Right ventricle myocardium superior (tissue), 1 donor: ENCODE measurements at places on chromosomes 7 and 10. TPM values are rescaled to one million over a fixed set of nuclear protein-coding genes. Genes with fewer than 3 reads are reported as not detected.

Gene UPK3B
- 0.22 TPM for total RNA-seq

Gene EPHB6
- 2.6 TPM for total RNA-seq

Gene TFEC
- 1.2 TPM for total RNA-seq

Gene FKBP6
- total RNA-seq, result not detected

Gene RAB11FIP2
- total RNA-seq, result 9.4 TPM

Gene UBN2
- 11.9 TPM for total RNA-seq

Gene SSC4D
- total RNA-seq, result 0.97 TPM

Gene ADAM22
- 1.3 TPM for total RNA-seq

Gene ESYT2
- 43.8 TPM for total RNA-seq

Gene RUFY2
- 6.7 TPM for total RNA-seq

DNA sequence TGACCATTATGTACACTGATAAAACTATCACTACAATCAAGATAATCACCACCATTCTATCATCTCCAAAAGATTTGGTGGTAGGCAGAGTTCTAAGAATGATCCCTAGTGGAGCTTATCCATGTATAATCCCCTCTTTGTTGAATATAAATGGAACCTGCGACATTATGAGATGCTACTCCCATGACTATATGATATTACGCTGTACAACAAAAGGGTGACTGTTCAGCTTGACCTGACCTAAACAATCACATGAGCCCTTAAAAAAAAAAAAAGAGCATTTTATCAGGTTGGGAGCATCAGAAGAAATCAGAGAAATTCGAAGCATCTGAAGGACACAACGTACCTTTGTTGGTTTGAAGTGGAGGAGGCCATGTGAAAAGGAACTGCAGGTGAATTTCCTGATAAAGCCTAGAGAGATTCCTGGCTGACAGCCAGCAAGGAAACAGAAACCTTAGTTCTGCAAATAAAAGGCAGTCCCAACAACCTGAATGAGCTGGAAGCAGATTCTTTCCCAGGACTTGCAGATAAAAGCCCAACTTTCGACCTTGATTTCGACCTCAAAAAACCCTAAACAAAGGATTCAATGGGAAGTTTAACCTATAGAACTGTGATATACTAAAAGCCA is 270.7 kb downstream of the ADRA2A start:
- no peak for DNase-seq

- peak; percentile 17 for DNase-seq
Observed at GRCh38 chr7:2926896-2927405, 82.8 kb upstream of the GNA12 start.

DNA sequence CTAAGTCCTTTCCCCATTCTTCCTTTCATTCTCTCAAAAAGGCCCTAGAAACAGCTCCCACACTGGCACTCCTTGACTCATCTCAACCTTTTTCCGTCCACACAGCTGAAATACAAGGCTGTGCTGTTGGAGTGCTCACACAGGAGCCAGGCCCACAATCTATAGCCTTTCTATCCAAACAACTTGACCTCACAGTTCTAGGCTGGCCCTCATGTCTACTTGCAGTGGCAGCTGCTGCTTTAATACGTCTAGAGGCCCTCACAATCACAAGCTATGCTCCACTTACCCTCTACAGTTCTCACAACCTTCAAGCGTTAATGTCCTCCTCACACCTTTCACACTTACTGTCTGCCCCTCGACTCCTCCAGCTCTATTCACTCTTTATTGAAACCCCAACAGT is 12.0 kb upstream of the LRRC61 start:
- DNase-seq, result no peak

GRCh38 chr10:117346574-117346973 is 28.7 kb downstream of the PDZD8 start:
- no peak for DNase-seq

DNA sequence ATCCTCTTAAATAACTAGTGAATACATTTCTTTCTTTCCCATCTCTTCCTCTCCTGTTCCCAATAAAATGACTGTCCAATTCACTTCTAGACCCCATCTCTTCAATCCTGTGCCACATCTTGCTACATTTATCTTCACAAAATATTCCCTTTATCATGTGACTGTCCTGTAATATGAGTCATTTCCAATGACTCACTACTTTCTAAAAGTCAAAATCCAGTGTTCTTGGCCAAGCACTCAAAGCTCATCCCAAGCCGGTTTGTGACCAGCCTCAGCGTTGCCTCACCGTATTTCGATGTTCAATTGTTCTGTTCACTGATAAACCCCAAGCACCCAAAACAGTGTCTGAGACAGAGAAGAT is 104.7 kb downstream of the PARD3 start:
- no peak for DNase-seq

- no peak for DNase-seq
Observed at GRCh38 chr7:134899729-134900128, 86.6 kb upstream of the AGBL3 start.

DNA sequence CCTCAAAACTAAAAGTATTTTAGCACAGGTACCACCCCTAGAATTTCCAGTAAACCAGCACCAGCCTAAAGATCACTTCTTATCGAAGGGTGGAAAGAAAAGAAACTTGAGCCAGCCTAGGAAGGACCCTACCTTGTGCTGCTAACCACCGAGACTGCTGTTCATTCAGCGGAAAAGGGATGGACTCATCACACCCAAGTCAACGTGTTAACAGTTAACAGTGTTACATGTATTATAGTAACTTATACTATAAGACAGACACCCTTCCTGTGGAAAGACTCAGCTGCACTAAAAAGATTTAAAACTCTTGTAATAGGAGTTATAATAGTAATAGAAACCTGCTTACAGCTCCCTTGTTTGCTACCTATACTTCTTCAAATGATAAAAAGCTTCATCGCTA is 39.8 kb downstream of the MINDY4 start:
- DNase-seq, result no peak

GRCh38 chr7:5425507-5426225 is 2.0 kb upstream of the TNRC18 start:
- DNase-seq, result peak; percentile 81

DNA sequence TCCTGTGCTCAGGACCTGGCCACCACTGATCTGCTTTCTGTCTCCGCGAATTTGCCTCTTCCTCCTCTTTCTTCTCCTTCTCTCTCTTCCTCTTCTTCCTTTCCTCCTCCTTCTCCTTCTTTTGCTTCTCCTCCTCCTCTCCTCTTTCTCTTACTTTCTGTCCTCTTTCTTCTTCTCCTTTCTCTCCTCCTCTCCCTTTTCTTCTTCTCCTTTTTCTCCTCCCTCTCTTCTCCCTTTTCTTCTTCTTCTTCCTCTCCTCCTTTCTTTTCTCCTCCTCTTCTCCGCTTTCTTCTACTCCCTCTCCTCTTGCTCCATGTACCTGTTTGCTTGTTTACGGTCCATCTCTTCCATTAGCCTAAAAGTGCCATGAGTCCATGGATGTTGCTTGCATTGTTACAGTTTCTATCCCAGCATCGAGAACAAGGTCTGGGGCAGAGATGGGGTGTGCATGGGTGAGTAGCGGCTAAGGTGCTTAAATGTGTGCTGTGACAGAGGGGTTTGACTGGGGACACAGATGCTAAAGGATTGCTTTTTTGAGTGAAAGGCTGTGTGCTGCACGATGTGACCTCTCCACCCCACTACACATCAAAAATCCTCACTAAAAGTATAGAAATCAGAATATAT is 7.7 kb downstream of the SH2D4B start:
- DNase-seq, result no peak

- DNase-seq, result no peak
Observed at GRCh38 chr7:92259610-92260247, 14.0 kb downstream of the ANKIB1 start.

DNA sequence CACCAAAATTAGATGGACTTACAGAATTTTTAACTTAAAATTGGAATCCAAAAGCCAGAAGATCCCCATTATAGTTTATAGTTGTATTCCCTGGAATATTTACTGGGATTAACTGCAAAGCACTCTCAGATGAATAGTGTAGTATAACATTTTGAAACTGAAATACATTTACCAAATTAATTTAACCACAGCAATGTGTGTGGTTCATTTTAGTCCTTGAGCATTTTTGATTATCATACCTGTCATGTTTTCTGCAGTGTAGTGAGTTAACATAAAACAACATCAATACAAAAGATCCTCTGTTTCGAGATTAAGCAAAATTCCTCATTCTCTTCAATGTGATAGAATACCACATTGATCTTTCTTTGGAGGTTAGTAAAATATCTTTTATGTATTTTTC is 3.7 kb downstream of the VIM start:
- no peak for DNase-seq

DNA sequence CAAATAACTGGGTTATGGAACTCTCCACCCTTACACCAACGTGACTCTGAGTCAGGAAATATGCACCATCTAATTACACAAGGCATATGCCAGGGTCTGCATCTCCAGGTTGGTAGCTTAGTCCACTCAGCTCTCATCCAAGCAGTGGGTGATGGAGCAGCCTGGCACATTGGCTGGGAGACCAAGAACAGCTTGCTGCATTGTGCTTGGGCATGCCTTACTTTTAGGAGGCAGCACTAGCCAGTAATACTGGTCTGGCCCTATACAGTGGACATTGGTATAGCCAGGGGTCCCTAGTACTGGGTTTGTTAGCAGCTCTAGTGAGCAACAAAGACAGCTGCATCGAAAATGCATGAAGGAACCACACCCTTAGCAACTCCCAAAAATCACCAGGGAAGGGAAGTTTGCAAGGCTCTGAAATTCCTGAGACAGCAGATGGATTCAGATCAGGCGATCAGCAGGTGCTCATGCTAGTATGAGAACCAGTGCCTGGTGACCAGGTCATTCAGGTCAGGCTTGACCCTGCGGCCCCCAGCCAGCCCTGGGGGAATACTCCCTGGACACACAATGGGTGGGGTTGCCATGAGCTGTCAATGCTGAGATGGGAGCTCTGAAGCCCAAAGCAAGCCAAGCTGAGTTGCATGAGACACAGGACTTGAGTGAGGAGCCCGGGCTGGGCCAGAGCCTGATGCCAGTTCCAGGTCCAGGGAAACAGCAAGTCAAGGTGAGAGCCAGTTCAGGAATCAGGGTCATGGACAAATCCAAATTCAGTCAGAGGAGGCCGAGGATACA is 217.9 kb upstream of the ZMIZ1 start:
- DNase-seq, result no peak

DNA sequence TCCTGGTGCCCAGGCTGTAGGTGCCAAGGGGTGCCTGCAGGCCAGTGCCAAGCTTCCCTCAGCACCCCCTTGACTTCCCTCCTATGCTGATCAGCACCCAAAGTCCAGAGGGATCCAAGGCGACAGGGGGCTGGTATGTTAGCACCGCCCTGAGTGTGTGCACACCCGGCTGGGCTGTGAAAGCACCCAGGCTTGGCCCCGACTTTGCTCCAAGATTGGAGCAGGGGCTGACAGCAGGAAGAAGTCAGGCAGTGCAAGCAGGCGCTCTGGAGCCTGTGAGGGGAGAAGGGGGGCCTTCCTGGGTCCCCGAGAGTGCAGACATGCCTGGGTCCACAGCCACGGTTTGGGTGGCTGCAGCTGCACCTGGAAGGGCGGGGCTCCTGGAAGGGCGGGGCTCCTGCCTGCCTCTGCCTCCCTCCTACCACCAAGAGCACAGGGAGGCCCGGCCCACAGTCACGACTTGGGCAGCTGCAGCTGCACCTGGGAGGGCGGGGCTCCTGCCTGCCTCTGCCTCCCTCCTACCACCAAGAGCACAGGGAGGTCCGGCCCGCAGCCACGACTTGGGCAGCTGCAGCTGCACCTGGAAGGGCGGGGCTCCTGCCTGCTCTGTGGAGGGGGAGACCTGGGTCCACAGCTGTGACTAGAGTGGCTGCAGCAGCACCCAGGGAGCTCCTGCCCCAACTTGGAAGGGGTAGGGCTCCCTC is 30.2 kb upstream of the ZMYND11 start:
- DNase-seq, result no peak

GRCh38 chr7:20284003-20284770 is 46.5 kb upstream of the ITGB8 start:
- no peak for DNase-seq

DNA sequence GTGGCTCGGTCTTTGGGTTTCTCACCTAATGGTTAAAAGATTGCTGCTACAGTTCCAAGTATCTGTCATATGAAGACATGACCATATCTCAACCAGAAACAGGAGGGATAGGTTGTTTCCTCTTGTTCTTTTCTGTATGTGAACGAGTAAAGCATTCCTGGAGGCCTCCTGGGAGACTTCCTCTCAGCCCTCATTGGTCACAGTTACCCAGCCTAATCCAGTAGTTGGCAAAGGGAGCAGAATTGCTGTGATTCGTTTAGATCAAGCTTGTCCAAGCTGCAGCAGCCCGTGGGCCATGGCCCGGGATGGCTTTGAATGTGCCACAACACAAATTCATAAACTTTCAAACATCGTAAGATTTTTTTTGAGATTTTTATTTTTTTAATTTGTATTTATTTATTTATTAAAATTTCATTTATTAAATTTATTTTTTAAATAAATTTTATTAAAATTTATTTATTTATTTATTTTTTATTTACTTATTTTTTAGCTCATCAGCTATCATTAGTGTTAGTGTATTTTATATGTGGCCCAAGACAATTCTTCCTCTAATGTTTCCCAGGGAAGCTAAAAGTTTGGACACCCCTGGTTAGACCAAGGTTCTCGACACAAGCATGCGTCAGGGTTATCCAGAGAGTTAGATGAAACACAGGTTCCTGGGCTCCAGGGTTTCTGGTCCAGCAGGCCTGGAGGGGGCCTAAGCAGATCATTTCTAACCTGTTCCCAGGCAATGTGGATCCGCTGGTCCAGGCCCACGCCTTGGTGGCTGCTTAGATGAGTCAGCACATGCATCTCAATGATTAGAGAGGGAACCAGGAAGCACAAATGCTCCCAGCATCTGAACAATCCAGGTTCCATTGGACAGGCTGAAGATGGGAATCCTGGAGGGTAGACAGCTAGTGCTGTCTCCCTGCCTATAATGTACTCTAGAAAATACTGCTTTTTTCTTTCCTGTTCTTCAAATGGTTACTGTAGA is 25.6 kb downstream of the CDC123 start:
- DNase-seq, result no peak

GRCh38 chr7:26675143-26675887 is 189.1 kb downstream of the SKAP2 start:
- no peak for DNase-seq

GRCh38 chr10:12067336-12067735 is 1.4 kb upstream of the DHTKD1 start:
- no peak for DNase-seq

- DNase-seq, result no peak
Observed at GRCh38 chr10:88676283-88677060, 12.2 kb downstream of the LIPF start.

- DNase-seq, result no peak
Observed at GRCh38 chr10:52187521-52188258, 126.4 kb upstream of the DKK1 start.
